ENCODE measurements at places on chromosomes 7 and 10.

DNA sequence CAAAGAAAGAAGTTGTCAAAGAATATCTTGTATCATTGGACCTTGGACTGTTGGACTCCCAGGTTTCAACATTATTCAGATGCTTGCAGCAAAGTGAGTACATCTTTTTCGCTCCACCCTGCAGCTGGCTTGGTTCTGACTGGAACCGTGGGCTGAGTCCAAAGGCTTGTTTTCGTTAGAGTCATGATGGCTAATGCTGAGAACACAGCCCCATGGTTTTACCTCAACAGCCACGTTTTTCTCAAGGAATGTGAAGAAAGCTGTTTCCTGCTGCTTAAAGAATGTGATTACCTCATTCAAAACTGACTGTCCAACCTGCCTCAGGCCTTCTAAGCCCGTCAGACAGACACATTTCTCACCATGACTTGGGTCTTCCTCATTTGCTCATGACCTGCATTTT lies 69.5 kb downstream of the STEAP1B start:
- DNase-seq: no peak

- DNase-seq: no peak
These were observed 62.1 kb upstream of the NCAPG2 start for GRCh38 chr7:158766570-158767281.

DNA sequence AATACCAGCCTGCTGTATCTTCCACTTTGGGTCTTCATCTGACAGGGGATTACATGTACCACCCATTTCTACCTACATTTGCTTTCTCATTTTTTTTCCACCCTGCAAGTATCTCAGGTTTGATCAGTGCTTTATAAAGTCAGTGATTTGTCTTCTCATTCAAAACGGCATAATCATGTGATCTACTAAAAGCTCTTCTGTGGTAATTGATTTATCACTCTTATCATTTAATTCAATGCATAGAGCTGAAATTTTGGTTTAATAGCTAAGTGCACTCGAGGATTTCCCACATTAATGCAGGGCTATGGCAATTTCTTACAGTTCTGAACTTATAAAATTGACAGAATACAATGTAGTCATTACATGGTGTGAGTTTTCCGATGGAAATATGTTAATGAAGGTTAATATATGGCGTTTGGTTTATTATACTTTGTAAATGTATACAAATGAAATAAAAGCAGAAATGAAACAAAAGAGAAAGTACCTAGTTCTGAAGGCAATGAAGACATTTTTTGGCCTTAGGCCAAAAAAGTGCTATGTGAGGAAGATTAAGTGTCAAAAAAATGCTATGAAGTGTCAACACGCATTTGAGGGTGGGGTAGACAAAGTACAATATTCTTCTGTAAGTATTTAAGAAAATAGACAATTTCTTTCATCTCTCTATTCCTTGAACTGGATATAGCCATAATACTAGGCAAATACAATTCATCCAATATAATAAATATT lies 457.3 kb downstream of the ETV1 start:
- no peak for DNase-seq

- no peak for DNase-seq
These were observed 16.2 kb downstream of the NCOA4 start for GRCh38 chr10:46014206-46014605.

DNA sequence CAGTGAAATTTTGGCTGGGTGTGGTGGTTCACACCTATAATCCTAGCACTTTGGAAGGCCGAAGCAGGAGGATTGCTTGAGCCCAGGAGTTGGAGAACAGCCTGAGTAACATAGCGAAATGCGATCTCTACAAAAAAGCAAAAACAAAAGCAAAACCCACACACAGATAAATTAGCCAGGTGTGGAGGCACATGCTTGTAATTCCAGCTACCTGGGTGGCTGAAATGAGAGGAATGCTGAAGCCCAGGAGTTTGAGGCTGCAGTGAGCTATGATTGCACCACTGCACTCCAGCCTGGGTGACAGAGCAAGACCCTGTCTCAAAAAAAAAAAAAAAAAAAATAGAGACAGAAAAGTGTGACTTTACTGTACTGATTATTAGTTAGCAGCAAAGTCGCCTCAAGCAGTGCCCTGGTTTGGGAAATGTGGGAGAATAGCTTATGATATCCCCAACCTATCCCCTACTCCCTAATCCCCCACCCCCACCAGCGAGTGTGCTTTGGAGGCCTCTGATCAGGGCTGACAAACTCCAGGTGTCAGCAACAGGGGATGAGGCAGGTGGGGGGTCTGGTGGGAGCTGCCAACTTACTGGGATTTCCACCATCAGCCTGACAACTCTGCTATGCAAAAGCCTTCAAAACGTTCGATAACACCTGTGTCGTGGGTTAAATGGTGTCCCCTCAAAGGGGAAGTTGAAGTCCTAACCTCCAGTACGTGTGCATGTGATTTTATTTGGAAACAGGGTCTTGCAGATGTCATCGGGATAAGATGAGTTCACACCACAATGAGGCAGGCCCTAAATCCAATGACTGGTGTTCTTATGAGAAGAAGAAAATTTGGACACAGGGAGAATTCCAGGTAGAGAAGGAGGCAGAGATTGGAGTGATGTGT lies 124.7 kb upstream of the SDK1 start:
- DNase-seq: no peak
